Activated T-helper 17 cell treated with anti-CD3 and anti-CD28 coated beads, Interleukin-2, amount 50 U/mL, for 72 hours (primary cell): ENCODE measurements at places on chromosomes 1 and 21.

GRCh38 chr1:61636814-61637213, 88.1 kb downstream of the TM2D1 start:
- no peak for ATAC-seq

GRCh38 chr1:5994713-5995621, 2.7 kb upstream of the NPHP4 start:
- peak; percentile 52 for ATAC-seq

DNA sequence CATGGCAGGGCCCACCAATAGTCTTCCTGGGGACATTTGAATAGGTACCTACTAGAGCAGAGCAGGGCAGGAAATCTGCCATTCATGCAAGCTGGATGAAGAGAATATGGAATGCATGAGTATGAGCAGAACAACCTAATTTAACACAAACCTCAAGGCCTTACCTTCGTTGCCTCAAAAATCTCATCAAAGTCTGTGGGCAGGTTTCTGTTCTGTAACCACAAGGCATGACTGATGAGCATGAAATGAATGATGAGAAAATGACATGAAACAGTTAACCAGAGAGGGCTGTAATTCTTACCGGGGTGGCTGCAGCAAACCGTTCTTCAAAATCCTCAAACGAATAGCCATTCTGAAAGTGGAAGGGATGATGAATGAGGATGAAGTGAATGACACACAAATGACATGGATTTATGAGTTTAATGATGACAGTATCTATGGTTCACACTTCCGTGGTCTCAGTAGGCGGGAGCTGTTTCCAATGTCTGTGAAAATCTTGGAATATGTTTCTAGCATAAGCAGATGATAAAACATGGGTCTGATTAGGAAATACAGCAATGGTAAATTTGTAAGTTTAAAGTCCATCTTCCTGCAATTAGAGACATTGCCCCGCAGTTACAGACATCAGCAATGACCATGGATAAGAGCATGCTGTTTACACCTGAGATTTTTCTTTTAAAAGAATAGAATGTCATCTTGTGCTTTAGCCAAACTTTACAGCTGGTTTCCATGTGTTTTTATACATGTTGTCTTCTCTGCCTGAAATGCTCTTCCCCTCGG, 67.6 kb upstream of the C8B start:
- ATAC-seq: peak; percentile 91

DNA sequence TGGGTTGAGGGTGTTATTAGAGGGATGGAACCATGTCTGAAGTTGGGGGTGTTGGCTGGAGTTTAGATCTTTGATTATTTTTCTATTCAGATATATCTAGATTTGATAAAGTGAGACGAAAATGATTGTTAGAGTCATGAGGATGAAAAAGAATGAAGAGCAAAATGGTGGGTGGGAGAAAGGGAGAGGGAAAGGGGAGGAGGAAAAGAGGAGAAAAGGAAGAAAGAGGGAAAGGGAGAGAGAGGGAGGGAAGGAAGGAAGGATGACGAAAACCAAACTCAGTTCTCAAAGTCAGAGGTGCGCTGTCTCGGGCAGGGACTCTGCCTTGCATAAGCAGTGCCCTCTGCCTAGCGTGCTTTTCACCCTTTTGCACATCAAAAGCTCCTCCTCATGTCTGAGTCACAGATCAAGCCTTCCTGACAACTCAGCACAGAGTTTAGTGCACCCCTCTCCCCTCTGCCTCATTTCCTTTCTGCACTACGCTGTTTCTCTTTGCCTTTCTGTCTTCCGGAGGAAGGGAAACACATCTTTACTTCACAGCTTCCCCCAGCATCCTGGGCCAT, 225.8 kb upstream of the PROX1 start:
- peak; percentile 89 for ATAC-seq

GRCh38 chr1:160642281-160642644, 4.6 kb downstream of the SLAMF1 start:
- no peak for ATAC-seq

DNA sequence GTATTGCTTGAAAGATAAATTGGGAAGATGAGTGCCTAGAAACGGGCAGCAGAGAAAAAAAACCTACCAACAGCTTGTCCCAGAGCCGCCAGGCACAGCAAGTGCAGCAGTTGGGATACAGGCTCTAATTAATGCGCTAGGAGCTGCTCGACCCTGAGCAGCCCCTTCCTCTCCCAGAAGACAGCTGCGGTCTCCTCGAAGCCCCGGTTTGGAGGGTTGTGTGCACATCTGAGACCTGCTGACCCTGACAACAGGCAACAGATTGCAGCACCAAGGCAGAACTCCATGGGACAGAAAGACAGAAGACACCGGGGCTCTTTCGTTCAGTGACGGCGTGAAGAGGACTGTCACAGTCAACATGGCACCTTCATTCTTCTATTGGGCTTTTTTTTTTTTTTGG, 101.4 kb downstream of the TSEN15 start:
- ATAC-seq: no peak

- ATAC-seq: no peak
Observed at GRCh38 chr21:36381841-36382589, 3.2 kb upstream of the CHAF1B start.

DNA sequence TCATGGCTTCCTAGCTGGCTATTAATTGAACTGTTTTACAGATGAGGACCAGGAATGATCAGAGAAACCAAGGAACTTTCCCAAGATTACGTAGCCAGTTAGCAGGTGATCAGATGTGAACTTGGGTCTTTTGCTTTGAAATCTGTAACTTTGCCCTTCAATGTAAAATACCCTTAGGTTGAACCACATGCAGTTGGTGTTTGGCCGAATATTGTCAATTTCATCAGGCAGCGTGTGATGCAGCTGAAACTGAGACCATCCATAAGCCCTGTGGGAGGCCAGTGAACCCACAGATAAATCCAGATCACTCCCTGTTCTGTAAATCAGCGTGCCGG, 150.8 kb downstream of the ETS2 start:
- ATAC-seq: no peak

DNA sequence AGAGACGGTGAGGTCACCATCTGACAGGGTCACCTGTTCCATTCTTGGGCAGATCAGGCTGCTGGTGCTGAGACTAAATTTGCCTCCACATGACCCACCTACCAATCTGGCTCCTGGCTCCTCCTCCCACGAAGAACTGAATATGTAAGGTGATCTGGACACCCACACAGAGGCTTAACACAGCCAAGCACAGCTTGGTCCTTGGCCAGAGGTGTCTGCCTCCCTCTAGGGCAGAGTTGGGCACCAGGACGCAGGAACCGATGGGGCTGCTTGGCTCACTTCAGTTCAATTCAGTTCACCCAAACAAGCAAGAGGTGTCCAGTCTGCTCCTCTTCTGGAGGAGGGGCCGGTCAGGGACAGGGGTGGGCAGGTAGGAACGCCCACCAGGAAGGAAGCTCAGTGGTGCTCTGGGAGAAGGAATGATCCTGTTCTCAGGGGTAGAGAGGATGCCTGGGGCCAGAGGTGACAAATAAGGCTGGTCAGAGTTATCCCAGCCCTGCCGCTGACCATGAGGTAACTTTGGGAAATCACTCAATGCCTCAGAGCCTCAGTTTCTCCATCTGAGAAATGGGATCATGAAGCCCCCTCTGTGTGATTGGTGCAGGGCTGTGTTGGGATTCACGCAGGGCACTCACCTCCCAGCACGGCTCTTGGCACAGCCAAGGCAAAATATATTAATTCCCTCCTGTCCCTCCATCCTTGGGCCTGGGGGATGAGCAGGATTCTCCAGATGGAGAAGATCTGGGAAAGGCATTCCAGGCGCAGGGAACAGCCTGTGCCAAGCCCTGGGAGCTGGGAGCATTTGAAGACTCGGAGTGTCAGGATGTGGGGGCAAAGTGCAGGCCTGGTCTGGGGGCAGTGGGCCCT, 284.5 kb downstream of the PTPRU start:
- ATAC-seq: no peak
